Stimulated activated CD4-positive, alpha-beta T cell treated with anti-CD3 and anti-CD28 coated beads, Interleukin-1b, Interleukin-23, amount 100 ng/mL, for 1 hour (primary cell): ENCODE measurements at places on chromosomes 12 and 14.

GRCh38 chr14:86203843-86204242, 673.9 kb downstream of the FLRT2 start:
- no peak for DNase-seq

- no peak for DNase-seq
These were observed at the start of gene SIX4 for GRCh38 chr14:60723907-60724618. Gene SIX4 (minus strand): TSS chr14:60724351. CDS start chr14:60724074, 277 bp downstream.

- DNase-seq, result no peak
These were observed 52.2 kb upstream of the CD163 start for GRCh38 chr12:7555752-7556151.

DNA sequence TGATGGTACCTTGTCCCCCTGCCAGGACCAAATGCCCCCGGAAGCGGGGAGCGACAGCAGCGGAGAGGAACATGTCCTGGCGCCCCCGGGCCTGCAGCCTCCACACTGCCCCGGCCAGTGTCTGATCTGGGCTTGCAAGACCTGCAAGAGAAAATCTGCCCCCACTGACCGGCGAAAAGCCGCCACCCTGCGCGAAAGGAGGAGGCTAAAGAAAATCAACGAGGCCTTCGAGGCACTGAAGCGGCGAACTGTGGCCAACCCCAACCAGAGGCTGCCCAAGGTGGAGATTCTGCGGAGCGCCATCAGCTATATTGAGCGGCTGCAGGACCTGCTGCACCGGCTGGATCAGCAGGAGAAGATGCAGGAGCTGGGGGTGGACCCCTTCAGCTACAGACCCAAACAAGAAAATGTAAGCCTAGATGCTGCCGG, 410 bp downstream of the MYF6 start:
- no peak for DNase-seq

DNA sequence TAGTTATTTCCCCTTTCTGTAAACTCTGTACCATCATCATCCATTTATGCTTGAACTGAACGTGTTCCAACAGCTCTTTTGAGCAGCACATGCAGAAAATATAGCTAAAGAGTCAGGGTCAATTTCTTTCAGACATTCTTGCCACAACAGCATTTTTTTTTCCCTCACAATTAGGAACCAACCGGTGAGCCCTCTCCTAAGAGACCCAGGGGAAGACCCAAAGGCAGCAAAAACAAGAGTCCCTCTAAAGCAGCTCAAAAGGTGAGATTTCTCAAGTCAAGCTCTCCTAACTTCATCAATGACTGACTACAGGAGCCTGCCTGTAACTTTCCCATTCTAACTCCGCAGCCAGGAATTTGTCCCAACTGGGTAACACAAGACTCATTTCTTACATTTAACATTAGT, 3.5 kb downstream of the HMGA2 start:
- no peak for DNase-seq

DNA sequence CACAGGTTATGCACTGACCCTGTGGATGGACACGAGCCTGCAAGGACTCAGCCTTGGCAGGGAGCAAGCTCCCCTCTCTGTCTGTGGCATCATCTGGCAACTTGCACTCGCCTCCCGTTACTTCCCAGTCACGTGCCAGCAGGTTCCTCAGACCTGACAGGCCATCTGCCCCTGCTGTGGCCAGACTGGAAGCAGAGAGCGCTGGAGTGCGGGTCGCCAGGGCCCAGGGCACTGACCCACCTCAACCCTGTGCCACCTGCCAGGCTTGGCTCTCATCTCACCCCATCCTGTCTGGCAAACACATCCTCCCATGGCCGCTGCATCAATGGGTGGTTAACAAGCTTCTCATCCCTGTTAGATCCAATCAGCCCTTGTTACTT, 28.4 kb downstream of the SLC6A12 start:
- DNase-seq, result no peak

DNA sequence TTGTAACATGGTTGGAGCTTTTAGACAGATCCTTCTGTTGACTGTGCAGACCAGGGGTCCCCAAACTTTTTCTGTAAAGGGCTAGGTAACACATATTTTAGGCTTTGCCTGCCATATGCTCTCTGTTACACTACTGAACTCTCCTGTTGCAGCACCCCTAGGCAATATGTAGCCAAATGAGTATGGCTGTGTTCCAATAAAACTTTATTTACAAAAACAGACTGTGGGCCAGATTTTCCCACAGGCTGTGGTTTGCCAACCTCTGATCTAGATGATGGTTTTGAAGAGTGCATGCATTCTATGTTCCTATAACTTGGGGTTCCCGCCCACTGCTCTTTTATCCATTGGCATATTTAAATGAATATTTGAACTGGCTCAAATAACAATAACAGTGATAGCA, 180.3 kb upstream of the VASH1 start:
- no peak for DNase-seq

- DNase-seq, result no peak
These were observed 206.1 kb downstream of the PRKD1 start for GRCh38 chr14:29721586-29721985.

- no peak for DNase-seq
These were observed 10.7 kb upstream of the ATP2A2 start for GRCh38 chr12:110270125-110270962.

- no peak for DNase-seq
These were observed 37.0 kb upstream of the FRMD6 start for GRCh38 chr14:51614707-51615106.

GRCh38 chr12:75419841-75420240, 29.0 kb downstream of the GLIPR1L2 start:
- no peak for DNase-seq

DNA sequence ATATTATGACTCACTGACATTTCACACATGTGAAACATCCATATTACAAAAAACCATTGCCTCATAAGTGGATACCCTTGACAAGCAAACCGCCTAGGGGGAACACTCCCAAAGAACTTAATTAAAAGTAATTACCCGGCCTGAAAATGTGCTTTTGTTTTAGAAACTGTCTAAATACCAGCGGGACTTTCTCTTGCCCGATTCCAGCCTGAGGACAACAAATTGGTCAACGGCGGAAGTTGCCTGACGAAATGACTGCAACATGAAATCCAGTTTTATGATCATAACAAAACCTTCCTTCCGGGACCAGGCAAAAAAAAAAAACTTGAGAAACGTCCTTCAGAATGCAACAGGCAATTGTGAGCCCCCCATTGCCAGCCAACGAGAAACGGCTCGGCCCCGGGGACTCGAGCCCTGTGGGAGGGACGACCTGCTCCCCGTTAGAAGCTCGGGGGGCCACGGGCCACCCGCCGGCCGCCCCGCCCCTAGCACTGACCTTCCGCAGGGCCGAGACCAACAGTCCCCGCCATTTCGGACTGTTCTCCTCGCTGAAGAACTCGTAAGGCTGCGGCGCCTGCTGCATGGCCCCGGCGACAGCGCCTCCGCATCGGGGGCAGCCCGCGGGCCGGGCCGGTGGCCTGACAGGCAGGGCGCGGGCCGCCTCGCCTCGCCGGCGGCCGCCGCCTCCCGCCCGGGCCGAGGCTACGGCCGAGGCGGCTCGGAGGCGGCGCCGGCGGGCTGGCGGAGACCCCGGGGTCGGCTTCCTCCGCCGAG, 490 bp downstream of the SOS2 start:
- no peak for DNase-seq

GRCh38 chr14:59422069-59422881, 42.9 kb downstream of the GPR135 start:
- no peak for DNase-seq

GRCh38 chr12:122022393-122023338, 982 bp downstream of the BCL7A start:
- DNase-seq, result no peak

DNA sequence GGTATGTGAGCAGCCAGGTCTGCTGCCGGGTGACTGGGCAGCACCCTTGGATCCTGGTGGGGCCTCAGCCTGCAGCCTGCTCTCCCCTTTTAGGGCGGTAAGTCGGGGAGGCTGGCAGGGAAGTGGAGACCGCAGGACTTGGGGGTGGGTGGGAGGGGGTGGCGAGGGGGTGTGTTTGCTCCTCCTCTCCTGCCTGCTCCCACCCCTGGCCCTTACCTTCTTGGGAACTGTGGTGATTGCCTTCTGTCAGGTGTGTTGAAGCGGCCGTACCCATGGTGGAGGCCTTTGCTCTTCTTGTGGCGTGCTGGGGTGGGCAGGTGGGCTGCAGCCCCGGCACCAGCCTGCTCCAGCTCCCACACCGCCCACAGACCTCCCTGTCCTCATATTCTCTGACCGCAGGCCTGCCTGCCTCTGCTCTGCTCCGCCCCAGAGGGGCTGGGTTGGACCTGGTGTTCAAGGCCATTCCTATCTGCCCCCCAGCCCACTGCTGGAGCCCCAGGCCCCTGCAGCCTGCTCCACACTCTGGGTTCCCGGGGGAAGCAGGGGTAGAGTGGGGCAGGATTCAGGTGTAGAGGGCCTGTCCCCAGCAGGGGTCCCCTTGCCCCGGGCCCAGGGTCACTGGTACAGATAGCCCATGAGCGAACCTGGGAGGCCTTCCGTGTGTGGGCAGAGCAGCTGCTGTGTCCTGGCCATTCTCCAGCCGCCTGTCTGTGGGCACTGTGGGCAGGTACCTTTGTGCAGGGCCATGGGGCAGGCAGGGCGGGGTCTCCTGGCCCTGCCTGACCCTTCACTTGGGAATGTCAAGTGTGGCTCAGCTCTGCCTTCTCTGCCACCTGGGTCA, 5.2 kb downstream of the TEDC1 start:
- no peak for DNase-seq

DNA sequence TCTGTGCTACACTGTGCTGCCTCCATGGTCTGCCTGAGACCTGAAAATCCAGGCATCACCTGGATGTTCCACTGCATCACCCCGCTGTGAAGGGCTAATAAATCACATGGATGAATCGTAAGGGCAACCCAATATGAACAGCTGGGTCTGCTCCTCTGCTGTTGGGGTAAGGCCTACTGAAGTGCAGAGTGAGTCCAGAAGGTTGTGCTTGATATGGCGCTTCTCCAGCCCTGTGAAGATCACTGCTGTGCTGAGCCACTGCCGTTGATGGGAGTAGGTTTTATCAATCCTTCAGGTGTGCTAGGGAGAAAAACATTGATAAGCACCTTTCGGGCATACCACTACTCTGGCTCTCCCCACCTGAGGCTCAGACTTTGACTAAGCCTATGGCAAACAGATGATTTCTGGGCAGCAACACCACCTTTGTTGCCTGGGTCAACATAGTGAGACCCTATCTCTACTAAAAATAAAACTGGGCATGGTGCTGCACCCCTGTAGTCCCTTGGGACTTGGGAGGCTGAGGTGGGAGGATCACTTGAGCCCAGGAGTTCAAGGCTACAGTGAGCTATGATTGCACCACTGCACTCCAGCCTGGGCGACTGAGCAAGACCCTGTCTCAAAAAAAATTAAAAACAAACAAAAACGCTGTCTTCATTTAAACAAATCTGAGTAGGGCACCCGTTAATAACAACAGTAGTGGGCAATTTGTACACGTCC, 1.7 kb downstream of the ACVRL1 start:
- no peak for DNase-seq

DNA sequence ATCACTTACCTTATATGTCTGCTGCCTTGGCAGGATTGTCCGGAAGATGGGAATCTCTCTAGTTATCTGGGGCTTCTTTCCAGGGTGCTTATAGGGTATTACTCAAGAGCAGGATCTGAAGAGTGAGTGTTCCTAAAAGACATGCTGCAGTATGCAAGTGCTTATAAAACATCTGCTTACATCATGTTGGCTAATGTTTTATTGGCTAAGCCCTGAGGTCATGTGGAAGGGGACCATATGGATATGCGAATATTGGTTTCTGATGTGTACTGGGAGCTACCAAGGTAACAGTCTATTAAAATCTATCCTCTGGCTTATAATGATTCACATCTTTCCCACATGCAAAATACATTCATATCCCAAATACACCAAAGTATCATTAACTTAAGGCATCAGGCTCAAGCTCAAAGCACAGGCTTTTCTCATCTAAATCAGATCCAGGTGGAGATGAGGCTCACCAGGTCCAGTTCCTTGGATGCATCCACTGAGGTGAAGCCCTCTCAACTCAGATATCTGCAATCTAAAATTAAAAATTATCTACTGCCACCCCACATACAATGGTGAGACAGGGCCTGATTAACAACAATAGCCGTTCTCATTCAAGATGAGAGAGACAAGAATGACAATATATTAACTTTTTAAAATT, 29.8 kb downstream of the LRRIQ1 start:
- DNase-seq, result no peak

DNA sequence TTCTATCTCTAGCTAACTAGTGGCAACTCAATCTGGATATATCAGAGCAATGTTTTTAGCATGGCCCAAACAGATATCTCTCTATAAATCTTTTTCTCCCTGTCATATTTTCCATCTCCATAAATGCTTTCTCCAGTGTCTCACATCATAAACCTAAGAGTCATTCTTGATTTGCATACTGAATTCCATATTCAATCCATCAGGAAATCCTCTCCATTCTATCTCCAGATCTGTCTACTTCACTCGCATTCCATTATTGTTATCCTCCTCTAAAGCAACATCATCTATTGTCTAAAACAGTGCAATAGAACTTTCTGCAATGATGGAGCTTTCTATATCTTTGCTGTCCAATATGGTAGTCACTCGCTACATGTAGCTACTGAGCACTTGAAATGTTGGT, 45.5 kb upstream of the ERGIC2 start:
- DNase-seq, result no peak

DNA sequence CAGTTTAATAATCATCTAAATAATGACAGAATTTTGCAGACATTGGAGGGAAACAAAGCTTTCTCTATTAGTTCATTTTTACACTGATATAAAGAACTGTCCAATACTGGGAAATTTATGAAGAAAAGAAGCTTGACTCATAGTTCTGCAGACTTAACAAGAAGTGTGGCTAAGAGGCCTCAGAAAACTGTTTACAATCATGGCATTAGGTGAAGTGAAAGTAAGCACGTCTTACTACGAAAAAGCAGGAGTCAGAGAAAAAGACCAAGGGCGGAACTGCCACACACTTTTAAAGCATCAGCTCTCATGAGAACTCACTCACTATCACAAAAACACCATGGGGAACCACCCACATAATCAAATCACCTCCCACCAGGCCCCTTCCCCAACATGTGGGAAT, 804.4 kb downstream of the FLRT2 start:
- DNase-seq, result no peak

- DNase-seq, result no peak
These were observed 2.4 kb downstream of the ANKRD13A start for GRCh38 chr12:110001596-110001995.

DNA sequence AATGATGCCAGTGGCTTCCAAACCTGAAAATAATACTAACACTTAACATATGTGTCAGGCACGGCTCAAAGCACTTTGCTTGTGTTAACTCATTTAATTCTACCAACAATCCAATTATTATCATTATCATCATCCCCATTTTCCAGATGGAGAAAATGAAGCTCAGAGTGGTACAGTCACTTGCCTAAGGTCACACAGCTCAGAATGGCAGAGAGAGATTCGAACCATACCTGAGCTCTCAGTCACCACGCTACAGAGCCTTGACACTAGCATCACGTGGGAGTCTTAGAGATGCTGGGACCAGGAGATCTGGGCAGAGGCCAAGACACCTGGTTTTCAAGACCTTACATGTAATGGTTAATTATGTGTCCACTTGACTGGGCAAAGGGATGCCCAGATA, 34.2 kb downstream of the DHX37 start:
- no peak for DNase-seq

DNA sequence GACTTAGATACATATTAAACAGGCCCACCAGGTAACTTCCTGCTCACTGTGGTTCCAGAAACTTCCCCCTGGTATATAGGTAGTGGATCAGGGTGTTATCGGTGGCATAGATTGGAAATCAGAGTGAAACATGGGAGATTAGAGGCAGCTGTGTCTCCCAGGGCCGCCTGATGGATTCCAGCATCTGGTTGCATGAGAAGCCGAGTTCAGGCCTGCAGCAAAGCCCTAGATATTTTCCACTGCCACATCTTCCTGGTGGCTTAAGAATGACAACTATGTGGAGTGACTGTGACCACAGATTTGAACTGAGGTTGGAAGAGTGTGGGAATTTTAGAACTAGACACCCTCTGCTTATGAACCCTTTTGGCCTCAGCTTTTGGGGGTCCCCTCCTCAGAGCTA, 184.8 kb upstream of the NTF3 start:
- DNase-seq, result no peak
